ENCODE measurements at places on chromosomes 13 and 19.

- no peak for DNase-seq
Measured at GRCh38 chr19:40337107-40337506, 11.1 kb downstream of the C19orf47 start.

- no peak for DNase-seq
Measured at GRCh38 chr13:71801781-71802180, 65.2 kb downstream of the DACH1 start.

GRCh38 chr13:75368167-75368566 lies 113.8 kb downstream of the TBC1D4 start:
- no peak for DNase-seq

- DNase-seq = no peak
Measured at GRCh38 chr19:4636761-4637160, 2.6 kb upstream of the TNFAIP8L1 start.

DNA sequence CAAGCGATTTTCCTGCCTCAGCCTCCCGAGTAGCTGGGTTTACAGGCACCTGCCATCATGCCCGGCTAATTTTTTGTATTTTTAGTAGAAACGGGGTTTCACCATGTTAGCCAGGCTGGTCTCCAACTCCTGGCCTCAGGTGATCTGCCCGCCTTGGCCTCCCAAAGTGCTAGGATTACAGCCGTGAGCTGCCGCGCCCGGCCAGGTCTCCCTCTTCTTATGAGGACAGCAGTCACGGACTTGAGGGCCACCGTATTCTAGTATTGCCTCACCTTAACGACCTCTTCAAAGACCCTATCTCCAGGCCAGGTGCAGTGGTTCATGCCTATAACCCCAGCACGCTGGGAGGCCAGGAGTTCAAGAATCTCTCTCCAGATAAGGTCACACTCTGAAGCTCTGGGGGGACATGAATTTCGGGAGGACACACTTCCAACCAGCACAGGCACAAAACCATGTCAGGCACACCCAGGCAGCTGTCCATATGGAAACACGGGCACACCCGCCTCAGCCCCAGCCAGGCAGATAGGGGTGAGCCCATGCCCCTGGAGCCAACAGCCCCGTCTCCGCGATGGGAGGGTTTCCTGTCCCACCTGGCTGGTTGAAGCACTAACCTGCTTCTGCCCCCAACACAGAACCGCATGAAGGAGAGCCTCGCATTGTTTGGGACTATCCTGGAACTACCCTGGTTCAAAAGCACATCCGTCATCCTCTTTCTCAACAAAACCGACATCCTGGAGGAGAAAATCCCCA lies 21.3 kb upstream of the S1PR4 start:
- DNase-seq = no peak

GRCh38 chr13:20608438-20609020 lies 41.6 kb downstream of the IFT88 start:
- DNase-seq = no peak

- DNase-seq = no peak
Measured at GRCh38 chr13:35927567-35928021, 203.6 kb downstream of the DCLK1 start.

- no peak for DNase-seq
Measured at GRCh38 chr13:82766732-82767321, 1115.4 kb downstream of the SLITRK1 start.

- DNase-seq = peak; percentile 94
Measured at GRCh38 chr19:40609561-40610395, 8.6 kb downstream of the LTBP4 start.

- DNase-seq = no peak
Measured at GRCh38 chr19:56351208-56351607, 36.6 kb upstream of the ZSCAN5A start.

GRCh38 chr13:51729866-51730553 lies 74.0 kb downstream of the DHRS12 start:
- DNase-seq = no peak

DNA sequence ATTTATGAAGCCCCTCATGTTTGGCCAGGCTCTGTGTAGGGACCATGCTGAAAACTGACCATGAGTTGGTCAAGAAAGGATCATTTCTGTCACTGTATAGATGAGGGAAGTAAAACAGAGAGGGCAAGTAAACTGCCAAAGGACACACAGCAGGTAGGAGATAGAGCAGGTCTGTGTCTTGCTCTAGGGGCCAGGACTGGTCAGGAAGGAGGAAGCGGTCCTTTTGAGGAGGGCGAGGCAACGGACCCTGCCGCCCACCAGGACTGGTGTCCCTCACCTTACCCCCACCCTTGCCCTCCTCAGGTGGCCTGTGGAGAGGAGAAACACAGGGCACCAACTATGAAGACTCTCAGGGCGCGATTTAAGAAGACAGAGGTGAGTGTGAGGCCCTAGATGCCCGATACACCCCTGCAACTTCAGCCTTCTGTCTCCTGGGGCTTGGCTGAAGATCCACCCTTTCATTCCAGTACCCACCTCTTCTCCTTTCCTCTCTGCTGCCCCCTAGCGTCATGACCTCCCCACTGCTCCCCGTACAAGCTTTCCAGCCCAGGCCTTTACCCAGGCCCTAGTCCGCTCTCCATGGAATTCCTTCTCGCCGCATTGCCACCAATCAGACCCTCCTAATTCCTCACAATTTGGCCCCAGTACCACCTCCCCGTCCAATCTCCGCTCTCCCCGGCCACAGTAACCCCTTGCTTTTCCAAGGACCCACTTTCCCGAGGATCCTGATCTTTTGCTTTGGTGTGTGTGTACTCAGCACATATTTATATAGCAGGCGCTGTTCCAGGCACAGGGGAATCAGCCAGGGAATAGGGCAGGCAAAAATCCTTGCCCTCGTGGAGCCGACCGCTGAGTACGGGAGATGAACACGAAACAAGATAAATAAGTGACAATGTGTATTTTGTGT lies 3.9 kb downstream of the ANKRD24 start:
- DNase-seq = peak; percentile 90

DNA sequence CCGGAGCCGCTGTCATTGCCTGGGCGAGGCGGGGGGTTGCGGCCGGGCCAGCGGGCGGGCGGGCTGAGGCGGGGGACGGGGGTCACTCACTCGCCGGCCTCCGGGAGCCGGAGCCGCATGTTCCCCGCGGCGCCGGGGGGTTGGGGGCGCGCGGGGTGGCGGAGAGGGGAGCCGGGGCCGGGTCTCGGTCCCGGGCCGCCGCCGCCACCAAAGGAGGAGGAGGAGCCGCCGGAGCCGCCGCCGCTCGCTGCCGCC lies 149 bp downstream of the MED26 start:
- no peak for DNase-seq

- no peak for DNase-seq
Measured at GRCh38 chr19:49456326-49456725, 3.3 kb downstream of the ALDH16A1 start.

- DNase-seq = no peak
Measured at GRCh38 chr13:49305792-49306425, 58.2 kb downstream of the CDADC1 start.

DNA sequence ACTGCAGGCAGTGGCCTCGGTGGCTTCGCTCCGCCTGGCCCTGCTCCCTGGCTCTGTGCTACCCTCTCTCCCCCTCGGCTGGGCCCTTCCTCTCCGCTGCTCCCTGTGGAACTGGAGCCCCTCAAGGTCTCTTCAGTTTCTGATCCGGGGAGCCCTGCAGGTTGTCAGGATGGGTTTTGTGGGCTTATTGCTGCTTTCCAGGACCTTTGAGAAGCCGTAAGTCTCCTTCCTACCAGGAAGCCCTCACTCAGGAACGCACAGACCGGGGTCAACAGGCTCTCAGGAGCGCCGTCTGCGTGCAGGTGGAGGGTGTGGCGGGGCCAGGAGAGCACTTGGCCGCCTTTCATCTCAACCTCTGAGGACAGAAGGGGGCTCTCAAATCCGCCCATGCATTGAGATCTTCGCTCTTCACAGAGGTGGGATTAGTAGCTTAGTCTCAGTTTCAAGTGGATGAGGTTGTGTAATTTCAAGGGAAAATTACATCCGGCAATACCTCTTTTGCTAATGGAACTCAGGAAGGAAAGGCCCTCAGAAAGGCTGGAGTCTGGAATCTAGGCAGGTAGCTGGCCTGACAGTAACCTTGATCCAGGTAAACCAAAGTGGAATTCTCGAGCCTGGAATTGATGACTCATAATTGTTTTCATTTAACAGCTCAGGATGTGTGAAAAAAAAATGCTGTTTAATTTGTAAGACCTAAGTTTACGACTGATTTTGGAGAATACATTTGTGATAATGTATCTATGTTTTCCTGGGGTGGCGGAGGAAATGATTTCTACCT lies 102.0 kb downstream of the ATP11A start:
- DNase-seq = peak; percentile 29

GRCh38 chr19:35430409-35431144 lies 17.5 kb upstream of the FFAR2 start:
- no peak for DNase-seq

- no peak for DNase-seq
Measured at GRCh38 chr13:100674572-100674871, at the start of gene TMTC4. TSS of gene TMTC4 (minus strand) at chr13:100674795. CDS start at chr13:100670362, 4,433 bp downstream.

DNA sequence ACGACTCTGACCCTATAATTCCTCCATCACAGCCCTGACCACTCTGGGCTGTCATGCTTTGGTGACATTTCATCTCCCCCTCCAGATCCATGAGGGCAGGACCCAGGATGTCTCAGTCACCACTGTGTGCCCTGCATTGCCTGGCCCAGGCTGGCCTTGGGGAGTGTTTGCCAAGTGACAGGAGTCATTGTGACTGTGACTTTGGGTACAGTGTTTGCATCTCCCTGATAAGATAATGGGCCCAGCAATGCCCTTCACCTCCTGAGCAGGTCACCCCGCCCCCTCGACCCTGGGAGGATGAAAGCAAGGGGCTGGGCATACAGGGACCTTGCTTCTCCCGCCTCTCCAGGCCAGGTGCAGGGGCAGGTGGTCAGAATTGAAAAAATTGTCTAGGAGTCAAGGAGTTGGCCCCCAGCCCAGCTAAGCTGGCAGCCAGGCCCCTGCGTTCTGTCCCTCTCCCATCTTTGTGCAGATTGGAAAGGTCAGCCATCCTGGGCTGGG lies 5.9 kb upstream of the ATP4A start:
- DNase-seq = no peak

DNA sequence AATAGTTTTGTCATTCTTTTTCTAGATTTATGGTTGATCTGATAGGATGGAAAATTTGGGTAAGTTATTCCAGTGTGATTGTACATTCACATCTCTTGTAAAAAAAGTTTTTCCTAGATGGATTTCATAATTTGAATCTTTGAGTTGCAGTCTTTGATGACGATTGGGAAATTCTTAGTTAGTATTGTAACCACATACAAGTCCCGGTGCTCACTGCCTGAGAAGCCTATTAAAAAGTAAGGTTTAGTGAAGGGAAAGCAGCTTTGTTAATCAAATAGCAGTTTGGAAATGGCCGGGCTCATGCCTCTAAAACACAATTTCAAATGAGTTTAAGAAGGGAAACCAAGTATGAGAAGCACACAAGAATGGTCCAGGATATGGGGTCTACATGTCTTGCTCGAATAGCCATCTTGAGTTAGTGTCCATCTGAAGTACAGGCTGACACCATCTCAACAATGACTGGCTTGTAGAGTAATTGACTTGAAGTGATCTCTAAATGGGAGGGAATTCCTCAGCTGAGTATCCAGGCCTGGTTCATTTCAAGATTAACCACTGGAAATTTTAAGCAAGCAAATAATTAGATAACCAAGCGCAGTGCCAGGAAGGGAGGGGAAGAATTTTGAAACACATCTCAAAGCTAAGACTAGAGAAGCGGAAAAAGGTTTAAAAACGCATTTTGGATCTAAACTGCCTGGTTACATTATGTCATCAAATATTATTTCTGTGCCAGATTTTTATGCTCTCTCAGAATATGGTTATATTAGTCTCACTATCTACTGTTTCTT lies 1145.6 kb upstream of the MIR17HG start:
- DNase-seq = no peak

DNA sequence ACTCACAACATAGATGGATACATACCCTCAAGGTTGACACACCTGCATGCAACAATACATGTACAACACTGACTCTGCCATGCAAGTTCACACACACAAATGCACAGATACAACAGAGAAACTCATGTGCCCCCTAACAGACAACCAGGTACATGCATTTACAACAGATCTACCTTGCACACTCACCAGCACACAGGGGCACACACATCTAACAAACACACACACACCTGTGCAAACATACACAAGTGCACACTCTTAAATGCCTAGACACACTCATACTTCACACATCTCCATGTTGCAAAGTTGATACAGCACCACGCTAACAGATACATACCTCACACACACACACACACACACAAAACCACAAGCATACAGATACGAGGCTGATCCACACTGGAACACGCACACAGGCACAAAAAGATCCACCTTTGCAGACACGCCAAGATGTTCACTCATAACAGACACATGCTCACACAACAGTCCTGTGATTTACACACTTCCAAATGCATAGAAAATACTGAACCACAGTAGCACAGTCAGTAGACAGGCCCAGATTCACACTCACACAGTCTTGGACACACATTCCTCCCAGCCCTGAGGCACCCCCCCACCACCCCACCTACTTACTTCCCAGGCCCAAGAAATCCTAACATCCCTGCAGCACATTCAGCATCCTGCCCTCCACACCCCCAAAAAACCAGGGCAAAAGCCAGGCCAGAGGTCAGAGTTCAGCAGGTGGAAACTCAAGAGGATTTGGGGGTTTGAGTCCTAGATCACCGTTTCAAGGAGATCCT lies 1.4 kb downstream of the LRFN1 start:
- no peak for DNase-seq

DNA sequence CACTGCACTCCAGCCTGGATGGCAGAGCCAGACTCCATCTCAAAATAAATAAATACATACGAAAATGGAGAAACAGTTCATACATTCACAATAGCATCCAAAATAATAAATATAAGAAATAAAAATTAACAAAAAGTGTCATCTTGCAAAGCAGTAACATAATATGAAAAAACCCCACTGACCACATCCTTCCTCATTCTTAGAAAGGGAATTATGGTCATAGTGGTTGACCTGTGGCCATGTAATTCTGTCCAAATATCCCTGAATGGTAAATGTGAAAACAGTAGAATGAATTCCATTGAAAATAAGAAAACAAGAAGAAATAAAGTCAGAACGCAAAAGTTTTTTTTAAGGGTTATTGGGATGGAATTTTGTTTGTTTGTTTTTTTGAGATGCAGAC lies 7.0 kb upstream of the CDC42EP5 start:
- DNase-seq = no peak

DNA sequence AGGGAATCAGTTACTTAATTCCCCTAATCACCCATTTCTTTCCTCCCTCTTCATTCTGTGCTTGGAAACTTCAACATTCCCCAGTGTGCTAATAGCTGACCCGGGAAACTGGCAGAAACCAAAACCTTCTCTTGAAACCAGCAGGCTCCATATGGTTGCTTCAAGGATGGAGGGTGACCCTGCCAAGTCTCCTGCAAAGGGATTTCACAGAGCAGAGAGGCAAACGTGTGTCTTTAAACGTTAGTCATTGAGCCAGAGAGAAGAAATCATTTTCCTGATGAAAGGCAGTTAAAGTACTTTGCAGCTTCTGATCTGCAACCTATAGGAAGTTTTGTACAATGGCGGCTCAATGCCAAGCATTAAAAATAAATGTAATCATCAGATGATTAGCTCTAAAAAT lies 220.9 kb downstream of the POU4F1 start:
- no peak for DNase-seq
